HepG2 (cell line): ENCODE measurements at places on chromosomes 4 and X. TPM values are rescaled to one million over a fixed set of nuclear protein-coding genes. Genes with fewer than 3 reads are reported as not detected.

GRCh38 chr4:156971165-156971675 lies 379 bp downstream of the PDGFC start:
- DNase-seq = no peak

DNA sequence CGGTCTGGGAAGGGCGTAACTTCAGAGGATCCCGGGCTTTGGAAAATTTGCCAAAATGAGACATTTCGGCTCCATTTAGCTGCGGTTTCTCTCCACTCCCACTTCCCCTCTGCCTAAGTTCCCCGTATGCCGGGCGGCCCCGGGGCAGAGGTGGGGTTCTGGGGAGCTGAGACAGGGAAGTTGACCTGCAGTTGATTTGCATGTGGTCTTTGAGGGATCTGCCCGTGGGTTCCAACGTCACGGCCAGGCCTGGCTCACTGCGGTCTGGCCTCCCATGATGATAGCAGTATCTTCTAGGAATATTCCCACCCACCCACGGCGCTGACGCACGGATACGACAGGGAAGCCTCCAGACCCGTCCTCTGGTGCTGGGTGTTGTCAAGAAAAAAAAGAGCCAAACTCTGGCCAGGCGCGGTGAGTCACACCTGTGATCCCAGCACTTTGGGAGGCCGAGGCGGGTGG lies 27.3 kb upstream of the CRLF2 start:
- DNase-seq = no peak

The SUPT20HL2 gene
- not detected in 2 replicates for total RNA-seq

- DNase-seq = no peak
Measured at GRCh38 chrX:11867610-11868345, 109.7 kb downstream of the MSL3 start.

DNA sequence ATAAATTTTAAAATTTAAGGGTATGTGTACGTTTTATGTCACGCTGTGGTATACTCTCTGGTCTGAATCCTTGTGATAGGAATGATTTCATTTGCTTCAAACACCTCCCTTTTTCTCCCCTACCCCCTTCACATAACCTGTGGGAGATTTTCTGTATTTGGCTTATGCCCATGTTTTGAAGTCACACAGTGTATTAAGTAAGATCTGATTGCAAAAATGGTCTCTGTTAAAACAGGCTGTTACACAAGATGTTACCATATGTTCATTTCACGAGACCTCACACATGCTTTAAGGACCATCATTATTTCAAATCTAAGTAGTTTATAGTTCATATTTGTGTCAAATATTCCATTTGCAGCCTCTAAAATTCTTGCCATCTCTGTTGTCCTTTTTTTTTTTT lies 63.5 kb downstream of the TMEM131L start:
- no peak for DNase-seq

DNA sequence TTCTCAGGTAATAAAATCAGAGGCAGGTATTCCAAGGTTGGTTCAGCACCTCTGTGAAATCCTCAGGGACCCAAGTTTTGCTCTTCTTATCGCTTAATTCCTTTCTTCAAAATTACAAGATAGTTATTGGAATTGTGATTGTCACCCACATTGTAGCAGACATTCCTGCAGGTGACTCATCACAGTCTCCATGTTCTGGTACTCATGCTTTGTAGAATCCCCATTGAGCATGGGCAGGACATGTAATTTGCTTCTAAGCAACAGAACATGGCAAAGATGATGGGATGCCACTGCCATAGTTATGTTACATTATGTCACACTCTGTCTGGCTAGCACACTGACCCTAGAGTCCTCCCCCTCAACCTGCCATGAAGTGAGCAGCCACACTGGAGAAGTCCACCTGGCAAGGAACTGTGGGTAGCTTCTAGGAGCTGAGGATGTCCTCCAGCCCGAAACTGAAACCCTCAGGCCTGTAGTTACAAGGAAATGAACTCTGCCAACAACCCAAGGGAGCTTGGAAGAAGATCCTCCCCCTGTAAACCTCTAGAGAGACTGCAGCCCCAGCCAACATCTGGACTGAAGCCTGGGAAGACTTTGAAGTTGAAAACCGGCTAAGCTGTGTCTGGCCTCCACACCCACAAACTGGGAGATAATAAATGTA lies 58.3 kb upstream of the GUCY1A1 start:
- DNase-seq = no peak

GRCh38 chr4:165454426-165454825 lies 75.6 kb downstream of the CPE start:
- DNase-seq = peak; percentile 15

DNA sequence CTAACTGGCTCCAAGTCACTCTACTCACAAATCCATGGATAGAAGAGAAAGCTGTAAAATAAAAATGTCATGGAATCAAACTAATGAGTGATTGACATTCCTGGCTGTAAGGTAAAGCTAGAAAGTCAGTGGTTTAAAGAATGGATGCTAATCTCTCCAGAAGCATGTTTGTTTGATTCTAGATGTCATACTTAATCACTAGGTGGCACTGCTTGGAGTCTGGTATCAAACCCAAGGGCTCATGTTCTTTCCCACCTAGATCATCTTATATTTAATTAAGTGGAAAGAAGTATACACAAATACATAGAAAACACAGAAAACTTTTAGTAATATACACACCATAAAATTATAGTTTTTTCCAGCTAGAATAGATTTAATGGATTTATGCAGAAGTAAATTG lies 2666.6 kb downstream of the PCDH7 start:
- DNase-seq = no peak

The FAM9C gene
- total RNA-seq = not detected in 2 replicates

- no peak for DNase-seq
Measured at GRCh38 chr4:25029479-25030276, 1.1 kb downstream of the LGI2 start.

The PAPSS1 gene
- 126 and 170 TPM in 2 replicates for total RNA-seq

DNA sequence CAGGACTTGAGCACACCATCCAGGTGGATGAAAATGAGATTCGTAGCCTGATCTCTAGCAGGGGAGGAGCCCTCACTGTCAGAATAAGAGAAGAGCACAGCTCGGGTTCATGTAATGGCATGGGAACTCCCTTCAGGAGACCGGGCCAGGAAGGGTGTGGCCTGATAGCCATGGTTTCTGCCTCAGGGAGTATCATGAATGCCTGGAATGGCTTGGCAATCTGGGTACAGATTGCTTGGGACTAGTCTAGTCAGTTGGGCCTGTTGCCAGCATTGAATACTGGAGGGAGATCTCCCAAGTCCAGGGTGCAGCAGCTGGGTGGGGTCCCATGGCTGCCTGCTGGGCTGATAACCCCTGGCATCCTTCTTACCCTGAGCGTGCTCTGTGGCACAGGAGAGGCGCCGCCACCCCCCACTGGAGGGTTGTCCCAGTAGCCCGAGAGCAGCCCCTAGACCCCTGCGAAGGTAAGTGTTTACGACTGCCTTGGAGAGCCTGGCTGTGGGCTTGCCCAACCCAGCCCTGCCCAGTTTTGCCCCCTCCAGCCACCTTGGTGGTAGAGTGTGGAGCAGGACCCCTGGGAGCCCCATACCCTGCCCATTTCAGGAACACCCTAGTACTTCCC lies 298.8 kb downstream of the TEX13A start:
- DNase-seq = no peak

The AGTR2 gene
- total RNA-seq = not detected in 2 replicates

The DRP2 gene
- 0.03 and 0.04 TPM in 2 replicates for total RNA-seq

GRCh38 chr4:69032847-69033638 lies 63.2 kb upstream of the UGT2B7 start:
- DNase-seq = peak; percentile 72

The AMBN gene
- not detected in 2 replicates for total RNA-seq

The ADGRL3 gene
- total RNA-seq = 0.04 TPM in 2 replicates
